ENCODE measurements at places on chromosomes 6 and 20. TPM values are rescaled to one million over a fixed set of nuclear protein-coding genes. Genes with fewer than 3 reads are reported as not detected.

The SPATA2 gene
- total RNA-seq = 6.2 TPM

The KIF6 gene
- under 0.01 TPM for total RNA-seq

The DLK2 gene
- 0.27 TPM for total RNA-seq

The SMLR1 gene
- not detected for total RNA-seq

The ADAT2 gene
- total RNA-seq = 2.2 TPM

The TRIM31 gene
- total RNA-seq = not detected

GRCh38 chr6:108806171-108806570 lies 42.1 kb upstream of the ARMC2 start:
- no peak for DNase-seq

- DNase-seq = no peak
Measured at GRCh38 chr20:31678389-31679356, 41.0 kb downstream of the COX4I2 start.

- no peak for DNase-seq
Measured at GRCh38 chr6:79384845-79385244, 150.4 kb upstream of the HMGN3 start.

DNA sequence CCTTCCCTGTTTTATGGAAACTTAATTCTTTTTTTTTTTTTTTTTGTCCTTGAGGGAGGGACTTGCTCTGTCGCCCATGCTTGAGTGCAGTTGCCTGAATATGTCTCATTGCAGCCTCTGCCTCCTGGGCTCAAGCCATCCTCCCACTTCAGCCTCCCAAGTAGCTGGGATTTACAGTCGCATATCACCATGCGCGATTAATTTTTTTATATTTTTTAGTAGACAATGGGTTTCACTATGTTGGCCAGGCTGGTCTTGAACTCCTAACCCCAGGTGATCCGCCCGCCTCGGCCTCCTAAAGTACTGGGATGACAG lies 654 bp downstream of the TMEM14C start:
- DNase-seq = no peak

DNA sequence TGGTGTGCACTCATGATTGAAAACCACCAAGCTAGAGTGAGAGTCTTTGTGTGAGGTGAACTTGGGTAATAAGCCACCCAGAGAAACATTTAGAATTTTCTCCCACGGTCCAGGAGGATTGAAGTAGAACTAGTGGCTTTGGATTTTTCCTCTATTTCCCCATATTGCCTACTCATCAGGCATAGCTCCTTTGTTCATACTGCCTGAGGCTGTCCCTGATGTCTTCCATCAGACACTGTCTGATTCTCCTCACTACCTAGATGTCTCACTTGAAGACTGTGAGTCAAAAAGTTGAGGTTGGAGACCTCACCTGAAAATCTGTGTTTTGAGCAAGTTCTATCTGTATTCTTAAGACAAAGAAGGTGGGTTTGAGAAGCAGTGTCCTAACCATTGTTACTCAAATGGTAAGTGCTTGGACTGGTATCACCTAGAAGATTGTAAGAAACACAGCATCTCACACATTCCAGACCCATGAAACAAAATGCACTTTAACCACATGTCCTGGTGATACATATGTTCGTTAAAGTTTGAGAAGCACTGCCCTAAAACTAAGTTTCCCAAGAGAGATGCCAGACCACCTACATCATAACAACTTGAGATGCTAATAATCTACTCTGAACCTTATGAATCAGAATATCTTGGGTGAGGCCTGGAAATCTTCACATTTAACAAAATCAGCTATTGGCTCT lies 523.4 kb upstream of the BTBD3 start:
- DNase-seq = no peak

DNA sequence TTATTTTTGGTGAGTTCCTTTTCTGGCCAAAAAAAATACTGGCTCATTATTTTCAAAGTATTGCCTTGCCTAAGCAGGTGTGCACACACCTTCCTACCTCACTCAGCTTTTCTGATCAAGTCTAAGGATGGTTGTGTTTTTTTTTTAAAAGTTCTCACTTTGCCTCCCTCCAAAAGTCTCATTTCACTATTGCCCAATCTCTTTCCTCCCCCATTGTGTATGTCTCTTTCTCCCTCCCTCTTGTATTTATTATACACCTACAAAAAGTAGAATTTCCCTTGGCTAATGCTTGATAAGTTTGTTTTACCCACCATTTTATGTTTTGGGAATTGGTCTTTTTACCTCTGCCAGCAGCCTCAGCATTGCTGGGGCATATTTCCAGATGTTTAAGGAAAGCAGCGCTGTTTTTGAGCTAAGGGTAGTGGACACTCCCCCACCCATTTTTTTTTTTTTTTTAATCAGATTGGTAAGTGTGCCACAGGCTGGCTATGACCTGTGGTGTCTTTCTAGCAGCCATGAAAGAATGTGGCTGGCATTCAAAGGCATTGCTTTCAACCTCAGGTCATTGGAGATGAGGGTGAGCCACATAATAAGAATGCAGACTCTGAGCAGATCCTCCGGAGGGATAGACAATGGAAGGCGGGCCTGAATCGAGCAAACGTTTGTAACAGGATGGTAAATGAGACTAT lies 668.6 kb downstream of the UTRN start:
- no peak for DNase-seq

DNA sequence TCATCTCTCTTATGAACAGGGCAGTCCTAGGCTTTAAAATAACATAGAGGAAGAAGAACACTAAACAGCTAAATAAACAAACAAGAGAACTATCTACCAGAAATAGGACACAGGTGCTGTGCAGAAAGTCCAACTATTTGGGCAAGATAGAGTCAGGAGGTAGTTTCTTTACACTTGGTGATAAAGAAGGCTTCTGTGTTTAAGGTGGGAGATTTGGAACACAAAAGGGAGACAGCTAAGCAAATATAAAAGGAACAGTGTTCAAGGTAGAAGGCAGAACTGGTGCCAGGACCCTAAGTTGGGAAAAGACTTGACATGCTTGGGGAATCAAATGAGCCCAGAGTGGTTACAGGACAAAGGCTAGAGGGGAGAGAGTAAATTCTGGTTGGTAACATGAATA lies 110.5 kb downstream of the MANEA start:
- DNase-seq = no peak

- DNase-seq = no peak
Measured at GRCh38 chr6:4973982-4974745, 29.7 kb downstream of the RPP40 start.

GRCh38 chr6:87736809-87737540 lies 34.9 kb upstream of the AKIRIN2 start:
- no peak for DNase-seq

DNA sequence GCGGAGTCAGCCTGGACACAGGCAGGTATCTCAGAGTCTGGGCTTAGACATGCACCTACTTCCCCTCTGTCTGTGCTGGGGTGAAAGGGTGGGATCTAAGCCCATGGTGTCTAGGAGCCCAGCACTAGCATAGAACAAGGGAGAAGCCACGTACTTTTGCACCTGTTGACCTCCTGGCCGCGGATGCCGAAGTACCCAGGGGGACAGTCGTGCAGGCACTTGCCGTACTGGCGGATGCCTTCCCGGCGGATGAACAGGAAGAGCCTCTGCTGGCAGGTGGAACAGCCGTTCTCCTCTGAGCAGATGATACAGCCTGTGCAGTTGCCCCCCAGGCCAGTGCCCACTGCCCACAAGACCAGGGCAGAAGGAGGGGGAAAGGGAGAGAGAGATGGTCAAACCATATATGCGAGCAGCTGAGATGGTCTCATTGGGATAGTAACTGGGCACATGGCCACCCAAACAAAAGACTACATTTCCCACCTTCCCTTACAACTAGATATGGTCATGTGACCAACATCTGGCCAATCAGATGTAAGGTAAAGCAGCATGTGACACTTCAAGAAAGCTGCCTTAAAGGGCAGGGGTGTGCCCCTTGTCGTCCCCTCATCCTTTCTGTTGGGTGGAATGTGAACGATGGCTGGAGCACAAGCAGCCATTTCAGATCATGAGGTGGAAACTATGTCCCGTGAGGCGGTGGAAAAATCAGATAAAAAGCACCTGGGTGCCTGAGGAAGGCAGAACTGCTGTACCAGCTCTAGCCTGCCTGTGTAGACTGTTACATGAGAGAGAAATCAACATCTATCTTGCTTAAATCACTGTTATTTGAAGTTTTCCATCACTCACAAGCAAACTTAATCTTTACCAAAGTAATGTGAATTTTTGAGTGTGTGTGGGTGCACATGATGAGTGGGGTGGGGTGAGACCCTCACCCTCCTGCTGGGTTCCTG lies 34.0 kb downstream of the RSPO4 start:
- peak; percentile 39 for DNase-seq

DNA sequence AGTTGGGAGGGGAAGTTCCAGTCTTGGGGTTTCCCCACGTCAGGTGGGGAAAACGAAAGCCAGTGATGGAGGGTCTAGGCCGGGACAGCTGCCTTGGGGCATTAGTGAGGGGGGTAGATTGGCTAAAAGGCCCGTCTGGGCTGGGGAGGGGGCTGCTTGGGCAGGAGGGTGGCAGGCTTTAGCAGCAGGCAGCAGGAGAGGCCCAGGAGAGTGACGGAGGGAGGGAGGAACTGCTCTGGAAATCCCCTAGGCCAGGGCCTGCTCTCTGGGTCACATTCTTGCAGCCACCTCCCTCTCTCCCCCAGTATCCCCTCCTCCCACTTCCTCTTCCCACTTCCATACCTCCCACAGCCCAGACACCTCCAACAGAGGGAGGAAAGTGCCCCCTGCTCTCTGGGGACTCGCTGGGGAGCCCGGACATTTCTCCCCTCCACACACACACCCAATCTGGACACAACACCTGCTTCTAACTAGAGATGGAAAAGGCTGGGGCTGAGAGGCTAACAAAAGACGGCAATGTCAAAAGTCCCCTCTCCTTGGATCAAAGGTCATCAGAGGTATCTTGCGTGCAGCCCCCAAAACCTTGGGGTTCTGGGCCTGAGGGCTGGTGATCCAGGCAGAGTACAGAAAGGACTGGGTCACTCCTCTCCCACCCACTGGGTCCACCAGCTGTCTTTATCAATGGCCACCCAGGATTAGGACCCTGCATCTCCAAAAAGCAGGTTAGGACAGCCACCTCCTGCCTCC lies 1.8 kb downstream of the NFKBIE start:
- no peak for DNase-seq

DNA sequence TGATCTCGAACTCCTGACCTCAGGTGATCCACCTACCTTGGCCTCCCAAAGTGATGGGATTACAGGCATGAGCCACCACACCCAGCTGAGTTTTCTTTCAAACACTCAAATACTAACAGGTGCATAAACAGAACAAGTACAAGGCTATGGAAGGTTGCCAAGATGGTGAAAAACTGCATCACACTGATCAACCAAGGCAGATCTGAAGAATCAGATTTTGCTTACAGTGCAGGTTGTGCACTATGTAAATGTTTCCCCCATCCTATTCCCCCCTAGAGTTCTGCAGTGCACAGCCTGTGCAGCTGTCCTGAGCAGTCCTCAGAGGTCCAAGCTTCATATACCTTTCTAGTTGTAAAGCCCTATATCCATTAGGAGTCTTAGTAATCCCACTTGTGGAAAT lies 73.0 kb downstream of the GFRA4 start:
- DNase-seq = no peak

GRCh38 chr20:58202044-58202443 lies 26.4 kb downstream of the ANKRD60 start:
- no peak for DNase-seq

Measured in hematopoietic multipotent progenitor cell (in vitro differentiated cells).